Stimulated activated CD4-positive, alpha-beta T cell treated with anti-CD3 and anti-CD28 coated beads, Interleukin-15, amount 100 ng/mL, for 24 hours (primary cell): ENCODE measurements at places on chromosomes 4 and X.

DNA sequence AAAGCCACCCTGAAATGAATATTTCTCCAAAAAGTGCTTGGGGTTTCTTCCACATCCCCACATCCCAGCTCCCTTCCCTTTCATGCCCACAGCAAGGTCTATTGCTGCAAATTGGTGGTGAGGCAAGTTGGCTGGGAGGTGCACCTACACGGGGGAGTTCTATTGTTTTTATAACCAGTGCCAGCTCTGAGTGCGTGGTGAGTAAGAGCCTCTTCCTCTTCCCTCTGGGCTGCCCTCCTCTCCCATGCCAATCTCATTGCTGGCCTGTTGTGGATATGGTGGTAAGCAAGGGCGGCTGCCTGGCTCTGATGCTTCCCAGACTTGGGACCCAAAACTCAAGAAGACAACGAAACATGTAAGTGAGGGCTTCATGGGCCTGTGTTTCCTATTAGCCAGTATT lies 204.3 kb downstream of the SHROOM3 start:
- DNase-seq, result no peak

- no peak for DNase-seq
Measured at GRCh38 chrX:69429339-69430015, 74.6 kb upstream of the NALF2 start.

DNA sequence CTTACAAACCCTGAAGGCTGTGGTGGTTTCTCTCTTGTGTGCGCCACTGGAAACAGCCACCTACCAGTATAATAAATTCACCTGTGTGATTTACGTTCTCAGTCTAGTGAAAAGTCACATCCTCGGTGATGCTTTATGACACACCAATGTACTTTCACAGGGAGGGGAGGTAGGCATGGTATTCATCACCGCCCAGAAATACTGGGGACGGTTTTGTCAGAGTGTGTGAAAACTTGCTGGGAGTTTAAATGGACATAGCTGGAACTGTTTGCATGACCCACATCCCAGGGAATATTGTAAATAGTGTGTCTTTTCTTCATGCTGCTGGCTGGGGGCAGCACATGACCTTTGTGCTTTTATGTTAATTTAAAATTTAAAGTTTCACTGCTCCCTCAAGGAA lies 421.8 kb downstream of the MAPK10 start:
- no peak for DNase-seq

DNA sequence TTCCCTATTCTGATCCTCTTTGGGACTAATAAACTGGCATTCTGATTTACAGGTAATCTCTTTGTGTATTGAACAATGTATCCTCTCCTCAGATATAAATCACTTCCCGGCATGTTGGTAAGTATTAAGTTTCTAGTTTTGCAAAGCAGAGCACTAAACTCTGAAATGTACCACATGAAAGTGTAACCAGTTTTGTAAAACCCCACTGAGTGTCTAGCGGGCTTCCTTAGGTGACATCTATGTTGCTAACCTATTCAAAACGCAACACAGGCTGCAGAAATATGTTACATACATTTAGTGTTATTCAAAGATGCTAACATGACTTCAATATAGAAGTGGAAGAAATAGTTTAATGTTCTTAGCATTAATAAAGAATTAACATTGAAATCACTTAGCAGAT lies 25.2 kb downstream of the DNAJB14 start:
- no peak for DNase-seq

DNA sequence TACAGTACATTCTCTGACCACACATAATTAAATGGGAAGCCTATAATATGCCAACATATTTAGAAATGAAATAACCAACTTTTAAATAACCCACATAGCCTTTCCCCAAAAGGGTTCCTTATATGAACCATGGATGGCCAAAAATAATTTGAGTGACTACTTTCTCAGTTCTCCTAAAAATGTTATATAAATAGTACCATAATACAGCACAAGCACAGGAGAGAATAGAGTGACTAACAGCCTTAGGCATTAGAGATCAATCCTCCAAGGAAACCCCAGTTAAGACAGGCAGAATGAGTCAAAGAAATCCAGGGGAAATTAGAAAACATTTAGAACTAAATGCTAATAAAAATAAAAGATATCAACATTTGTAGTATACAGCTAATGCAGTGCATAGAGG lies 50.2 kb downstream of the ANKRD17 start:
- no peak for DNase-seq

- no peak for DNase-seq
Measured at GRCh38 chr4:144302704-144303536, 162.4 kb upstream of the GYPA start.

DNA sequence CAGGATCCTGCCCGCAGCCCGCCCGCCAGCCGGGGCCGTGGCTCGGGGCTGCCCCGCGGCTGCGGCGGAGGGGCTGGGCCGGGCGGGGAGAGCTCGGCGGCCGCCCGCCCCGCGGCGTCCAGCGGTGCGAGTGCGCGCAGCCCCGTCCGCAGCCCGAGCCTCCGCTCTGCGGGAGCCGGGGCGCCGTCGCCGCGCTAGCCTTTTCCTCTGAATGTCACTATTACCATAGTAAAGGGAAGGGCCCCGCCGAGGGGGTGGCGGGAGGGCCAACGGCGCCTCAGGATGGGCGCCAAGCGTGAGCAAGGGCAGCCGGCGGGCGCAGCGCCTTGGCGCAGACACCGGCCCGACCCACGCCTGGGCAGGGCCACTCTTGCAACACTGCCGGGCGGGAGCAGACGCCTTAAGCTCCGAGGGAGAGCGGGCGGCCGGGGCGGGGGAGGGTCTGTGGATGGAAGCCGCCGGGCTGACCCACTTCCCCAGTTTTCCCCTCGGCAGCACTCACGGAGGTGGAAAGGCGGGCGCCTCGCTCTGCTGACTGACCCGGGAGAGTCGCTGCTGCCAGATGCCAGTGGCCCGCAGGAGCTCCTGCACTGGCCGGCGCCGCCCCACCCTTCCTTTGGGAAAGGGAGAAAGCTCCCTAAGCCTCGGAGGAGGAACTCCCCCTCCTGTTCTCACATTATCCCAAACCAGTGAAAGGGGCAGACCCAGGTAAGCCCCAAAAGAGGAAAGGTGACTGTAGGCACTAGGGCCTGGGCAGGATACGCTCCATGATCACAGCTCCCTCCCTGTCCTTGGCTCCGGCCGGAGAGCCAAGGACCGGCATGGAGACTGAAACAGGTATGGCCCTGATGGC lies 329.4 kb downstream of the HNRNPD start:
- peak; percentile 44 for DNase-seq

- no peak for DNase-seq
Measured at GRCh38 chrX:40380655-40381488, 199.9 kb upstream of the ATP6AP2 start.
